ENCODE measurements at places on chromosomes 3 and 15.

GRCh38 chr15:89824607-89824867 is 9.9 kb upstream of the ANPEP start:
- no peak for DNase-seq

DNA sequence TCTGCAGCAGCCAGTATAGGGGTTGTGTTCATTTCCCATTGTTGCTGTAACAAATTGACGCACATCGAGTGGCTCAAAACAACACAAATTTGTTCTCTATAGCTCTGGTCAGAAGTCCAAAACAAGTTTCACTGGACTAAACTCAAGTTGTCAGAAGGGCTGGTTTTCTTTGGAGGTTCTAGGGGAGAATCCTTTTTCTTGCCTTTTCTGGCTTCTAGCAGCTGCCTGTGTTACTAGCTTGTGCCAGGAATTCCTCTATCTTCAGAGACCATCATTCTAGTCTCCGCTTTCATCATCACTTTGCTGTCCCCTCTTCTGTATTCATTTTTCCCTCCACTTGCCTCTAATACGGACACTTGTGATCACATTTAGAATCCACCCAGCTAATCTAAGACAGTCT is 20.5 kb downstream of the GASK1A start:
- no peak for DNase-seq

DNA sequence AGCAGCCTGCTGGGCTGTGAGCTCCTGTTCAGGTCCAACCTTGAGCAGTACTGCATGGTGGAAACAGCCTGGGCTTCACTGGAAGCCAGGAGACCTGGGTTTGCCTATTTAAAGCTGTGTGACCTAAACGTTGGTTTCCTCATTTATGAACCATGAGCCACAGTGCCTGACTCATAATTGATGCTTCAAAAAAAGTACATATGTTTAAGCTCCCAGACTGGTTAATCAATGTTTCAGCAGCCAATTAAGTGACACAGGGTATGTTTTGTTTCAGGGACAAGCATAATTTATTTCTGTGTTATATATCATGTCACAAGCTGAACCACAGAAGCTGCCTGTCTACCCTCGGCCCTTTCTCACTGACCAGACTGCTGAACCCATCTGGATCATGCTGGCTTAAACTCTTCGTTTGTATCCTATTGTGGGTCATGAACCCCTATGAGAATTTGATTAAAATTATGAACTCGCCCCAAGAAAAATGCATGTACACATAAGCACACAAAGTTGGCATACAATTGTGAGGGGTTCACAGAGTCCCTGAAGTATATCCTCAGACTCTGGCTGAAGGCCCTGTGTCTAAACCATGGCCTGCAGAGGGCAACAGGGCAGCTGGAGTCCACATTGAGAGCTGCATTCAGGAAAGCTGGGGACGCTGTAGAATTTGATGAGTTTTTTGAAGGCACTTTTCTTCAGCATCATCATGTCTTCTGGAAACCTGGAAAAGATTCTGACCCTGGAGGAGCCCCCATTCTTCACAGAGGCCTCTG is 23.7 kb downstream of the HDC start:
- DNase-seq, result no peak

- no peak for DNase-seq
These were observed 1.6 kb downstream of the FAM174B start for GRCh38 chr15:92653836-92654539.

DNA sequence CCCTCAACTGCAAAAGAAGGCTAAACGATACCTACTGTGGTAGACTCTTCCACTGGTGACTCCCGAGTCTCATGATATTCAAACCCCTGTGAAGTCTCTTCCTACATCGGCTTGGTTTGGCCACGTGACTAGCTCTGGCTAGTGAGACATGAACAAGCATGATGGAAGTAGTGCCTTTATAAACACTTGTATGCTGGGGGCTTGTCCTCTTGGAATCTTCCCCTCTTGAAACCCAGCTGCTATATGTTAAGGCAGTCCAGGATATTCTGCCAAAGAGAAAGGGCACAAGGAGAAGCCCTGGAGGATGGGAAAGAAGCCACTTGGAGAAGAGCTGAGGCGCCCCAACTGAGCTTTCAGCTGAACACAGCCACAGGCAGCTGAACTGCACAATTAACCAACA is 16.4 kb downstream of the RBP1 start:
- DNase-seq, result no peak

- no peak for DNase-seq
These were observed 87.6 kb downstream of the FOXP1 start for GRCh38 chr3:71495708-71496472.

DNA sequence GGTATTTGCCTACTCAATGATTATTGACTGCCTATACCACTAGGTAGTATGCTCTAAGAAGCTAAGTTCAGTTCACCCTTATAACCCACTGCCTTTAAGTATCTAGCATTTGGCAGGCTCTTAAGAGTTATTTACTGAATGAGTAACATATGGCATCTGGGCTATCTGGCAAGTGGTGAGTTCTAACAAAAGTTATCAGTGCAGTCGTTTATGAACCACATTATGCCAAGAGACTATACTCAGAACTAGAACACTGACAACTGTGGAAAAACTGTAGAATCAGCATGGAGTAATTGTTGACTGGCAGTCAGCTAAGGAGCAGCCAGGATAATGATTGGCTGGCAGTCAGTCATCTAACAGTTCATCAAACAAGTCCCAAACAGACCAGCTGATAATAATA is 25.8 kb downstream of the RAF1 start:
- no peak for DNase-seq

DNA sequence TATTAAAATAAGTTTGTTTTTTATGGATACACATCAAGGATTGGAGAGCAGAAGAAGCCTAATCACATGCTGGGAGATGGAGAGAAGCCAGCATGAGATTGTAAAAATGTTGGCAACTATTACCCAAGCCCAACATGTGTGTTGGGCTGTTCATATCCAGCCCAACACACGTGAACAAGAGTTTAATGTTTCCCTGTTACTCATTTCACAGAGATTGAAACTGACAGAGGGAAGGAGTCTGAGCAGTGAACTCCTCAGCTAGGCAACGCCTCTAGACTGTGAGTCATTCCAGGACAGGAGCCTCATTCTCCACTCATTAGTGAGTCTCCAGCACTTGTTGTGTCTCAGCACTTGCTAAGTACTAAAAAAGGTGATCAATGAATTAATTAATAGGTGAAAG is 43.2 kb upstream of the CMSS1 start:
- no peak for DNase-seq

GRCh38 chr3:184358921-184359350 is 2.5 kb downstream of the CLCN2 start:
- no peak for DNase-seq

- DNase-seq, result no peak
These were observed 130.3 kb downstream of the DLG1 start for GRCh38 chr3:197168063-197168462.

DNA sequence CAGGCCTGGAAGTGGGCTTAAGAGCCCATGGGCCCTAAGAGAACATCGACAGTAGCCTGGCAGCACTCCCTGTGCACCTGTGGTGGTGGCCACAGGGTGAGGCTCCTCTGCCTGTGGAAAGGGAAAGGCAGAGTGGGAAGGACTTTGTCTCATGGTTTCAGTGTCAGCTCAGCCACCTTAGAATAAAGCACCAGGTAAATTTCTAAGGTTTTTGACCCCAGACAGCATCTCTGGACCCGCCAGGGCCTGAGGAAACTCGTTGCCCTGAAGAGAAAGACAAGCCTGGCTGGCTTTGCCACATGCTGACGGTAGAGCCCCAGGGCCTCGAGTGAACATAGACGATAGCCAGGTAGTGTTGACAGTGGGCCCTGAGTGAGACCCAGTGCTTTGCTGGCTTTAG is 22.1 kb downstream of the GOLGA6A start:
- DNase-seq, result no peak

- DNase-seq, result peak; percentile 70
These were observed 1.5 kb upstream of the FAM131A start for GRCh38 chr3:184335661-184336546.

DNA sequence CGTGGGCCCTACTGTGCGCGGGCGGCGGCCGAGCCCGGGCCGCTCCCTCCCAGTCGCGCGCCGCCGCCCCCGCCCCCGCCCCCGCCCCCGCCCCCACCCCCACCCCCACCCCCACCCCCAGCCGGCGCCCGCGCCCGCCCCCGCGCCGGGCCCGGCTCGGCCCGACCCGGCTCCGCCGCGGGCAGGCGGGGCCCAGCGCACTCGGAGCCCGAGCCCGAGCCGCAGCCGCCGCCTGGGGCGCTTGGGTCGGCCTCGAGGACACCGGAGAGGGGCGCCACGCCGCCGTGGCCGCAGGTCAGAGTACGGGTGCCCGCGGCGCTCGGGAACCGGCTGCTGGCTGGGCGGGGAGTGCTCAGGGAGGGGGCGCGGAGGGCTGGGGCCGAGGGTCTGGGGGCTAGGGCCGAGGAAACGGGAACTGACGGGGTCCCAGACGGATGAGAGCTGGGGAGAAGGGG is 1.1 kb upstream of the PPARG start:
- DNase-seq, result no peak

GRCh38 chr3:59709702-59710553 is 660.1 kb upstream of the CFAP20DC start:
- DNase-seq, result no peak

GRCh38 chr3:30655187-30655812 is 48.9 kb downstream of the TGFBR2 start:
- no peak for DNase-seq

DNA sequence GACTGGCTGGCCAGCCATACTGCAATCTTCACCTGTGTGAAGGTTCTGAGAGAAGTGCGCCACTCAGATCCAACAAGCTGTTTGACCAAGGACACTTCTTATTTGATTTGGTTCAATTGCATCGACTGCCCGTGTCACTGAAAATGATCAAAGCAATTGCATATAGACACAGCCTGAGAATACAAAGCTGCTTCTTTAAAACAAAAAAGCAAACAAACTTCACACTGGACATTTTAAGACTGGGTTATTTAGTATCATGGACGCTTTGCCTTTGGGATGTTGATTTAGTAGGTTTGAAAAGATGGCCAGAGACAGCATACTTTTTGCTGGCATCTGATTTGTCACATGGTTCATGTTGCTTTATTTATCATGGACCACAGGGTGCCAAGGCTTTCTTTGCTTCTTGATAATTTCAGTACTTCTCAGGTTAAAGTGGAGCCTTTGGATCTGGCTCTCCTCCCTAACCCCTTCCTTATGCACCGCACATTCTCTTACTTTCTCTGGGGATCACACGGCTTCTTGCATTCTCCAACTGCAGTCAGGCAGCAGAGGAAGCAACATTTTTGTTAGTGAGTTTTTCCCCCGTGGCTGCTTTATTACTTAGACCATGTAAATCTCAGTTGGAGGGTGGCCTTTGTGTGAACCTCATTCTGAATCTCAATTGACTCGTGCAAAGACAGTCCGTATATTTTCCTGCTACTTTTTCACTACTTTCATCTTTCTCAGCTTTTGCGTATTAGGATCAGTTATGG is 151.0 kb downstream of the CD47 start:
- DNase-seq, result no peak

GRCh38 chr3:32296251-32297204 is 58.0 kb downstream of the CMTM8 start:
- peak; percentile 32 for DNase-seq

DNA sequence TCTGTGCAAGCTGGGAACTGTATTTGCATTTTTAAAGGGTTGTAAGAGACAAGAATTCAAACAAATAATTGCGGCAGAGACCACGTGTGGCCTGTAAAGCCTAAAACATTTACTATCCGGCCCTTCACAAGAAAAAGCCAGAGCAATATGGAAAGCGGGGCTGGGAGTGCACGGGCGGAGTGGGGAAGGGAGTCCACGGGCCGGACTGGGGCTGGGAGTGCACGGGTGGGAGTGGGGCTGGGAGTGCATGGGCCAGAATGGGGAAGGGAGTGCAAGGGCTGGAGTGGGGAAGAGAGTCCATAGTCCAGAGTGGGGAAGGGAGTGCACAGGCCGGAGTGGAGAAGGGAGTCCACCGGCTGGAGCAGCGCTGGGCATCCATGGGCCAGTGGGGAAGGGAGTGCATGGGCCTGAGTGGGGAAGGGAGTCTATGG is 41.2 kb downstream of the KLF15 start:
- no peak for DNase-seq

GRCh38 chr15:62994439-62994838 is 48.1 kb upstream of the TPM1 start:
- no peak for DNase-seq

GRCh38 chr15:82130248-82130647 is 84.4 kb upstream of the MEX3B start:
- DNase-seq, result no peak

DNA sequence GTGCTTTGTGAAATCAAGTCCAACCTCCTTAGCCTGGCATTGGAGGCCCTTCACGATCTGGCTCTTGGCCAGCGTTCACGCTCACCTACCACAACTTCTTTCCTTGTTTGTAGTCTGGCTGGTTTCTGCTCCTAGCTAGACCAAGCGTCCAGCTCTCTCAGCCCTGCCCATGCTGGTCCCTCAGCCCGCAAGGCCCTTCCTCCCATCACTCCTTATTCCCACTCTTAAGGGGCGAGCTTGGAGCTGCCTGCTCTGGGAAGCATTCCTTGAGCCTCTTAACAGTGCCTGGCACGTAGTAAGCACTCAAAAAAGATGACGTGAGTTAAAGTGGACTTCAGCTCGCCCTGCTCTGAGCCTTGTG is 8.7 kb downstream of the SLC6A6 start:
- no peak for DNase-seq

DNA sequence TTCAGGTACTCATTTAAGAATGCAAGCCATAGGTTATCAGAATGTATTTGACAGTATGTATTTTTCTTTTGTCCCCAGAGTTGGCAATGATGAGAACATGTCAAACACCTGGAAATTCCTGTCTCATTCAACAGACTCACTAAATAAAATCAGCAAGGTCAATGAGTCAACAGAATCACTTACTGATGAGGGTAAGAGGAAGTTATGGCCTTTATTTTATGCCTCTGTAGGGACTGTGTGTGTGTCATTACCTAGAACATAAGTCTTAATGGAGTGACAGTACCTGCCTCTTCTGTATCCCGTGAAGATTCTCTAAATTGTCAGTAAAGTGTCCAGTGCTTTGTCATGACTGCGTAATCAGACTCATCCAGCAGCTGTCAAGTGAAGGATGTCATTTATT is 77.5 kb downstream of the KLHL25 start:
- no peak for DNase-seq

- DNase-seq, result no peak
These were observed 58.0 kb downstream of the GABRG3 start for GRCh38 chr15:27028858-27029477.

GRCh38 chr3:127729556-127730056 is 56.9 kb downstream of the ABTB1 start:
- no peak for DNase-seq

DNA sequence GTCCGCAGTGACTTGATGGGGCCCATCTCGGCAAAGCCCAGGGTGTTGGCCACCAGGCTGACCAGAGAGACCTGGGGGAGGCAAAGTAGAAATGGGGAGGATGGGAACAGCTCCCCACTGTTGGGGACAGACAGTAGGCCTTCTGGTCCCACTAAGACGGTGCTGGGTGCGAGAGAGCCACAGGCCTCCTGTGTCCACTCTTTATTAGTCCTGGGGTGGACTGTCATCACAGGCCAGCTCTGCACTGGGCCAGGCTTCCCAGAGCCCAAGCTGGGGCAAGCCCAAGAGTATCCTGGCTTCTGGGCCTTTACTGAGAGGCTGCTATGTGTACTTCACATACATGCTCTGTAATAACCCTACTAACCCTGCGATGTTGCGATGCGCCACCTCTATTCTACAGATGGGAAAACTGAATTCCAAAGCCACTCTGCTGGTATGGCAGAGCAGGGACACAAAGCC is 66.4 kb downstream of the EXOG start:
- no peak for DNase-seq
